Type B pancreatic cell (in vitro differentiated cells): ENCODE measurements at places on chromosomes 16 and 17. TPM values are rescaled to one million over a fixed set of nuclear protein-coding genes. Genes with fewer than 3 reads are reported as not detected.

The SEPTIN1 gene
- total RNA-seq = 1.4 and 2.3 TPM in 2 replicates

The NETO2 gene
- total RNA-seq = 33.6 and 50.3 TPM in 2 replicates

The TMEM98 gene
- total RNA-seq = 87.0 and 161 TPM in 2 replicates

The ESRP2 gene
- 65.6 and 150 TPM in 2 replicates for total RNA-seq

The KRTAP4-6 gene
- not detected in 2 replicates for total RNA-seq

DNA sequence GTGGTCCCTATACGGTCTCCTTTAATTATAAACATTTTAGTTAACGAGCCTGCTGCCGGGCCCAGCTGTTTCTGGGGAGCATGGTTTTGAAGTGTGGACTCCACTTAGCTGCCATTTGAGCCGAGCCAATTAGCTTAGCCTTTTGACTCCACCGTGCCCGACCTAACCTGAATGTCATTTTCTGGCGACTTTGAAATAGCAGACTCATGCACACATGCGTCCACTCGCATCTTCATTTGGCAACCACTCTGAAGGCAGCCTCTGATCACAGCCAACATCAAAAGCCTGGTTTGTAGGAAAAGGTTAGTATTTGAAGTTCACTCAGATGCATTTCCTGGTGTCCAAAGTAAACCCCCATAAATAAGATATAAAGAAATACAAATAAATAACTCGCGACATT is 16.8 kb downstream of the AXIN2 start:
- no peak for DNase-seq

DNA sequence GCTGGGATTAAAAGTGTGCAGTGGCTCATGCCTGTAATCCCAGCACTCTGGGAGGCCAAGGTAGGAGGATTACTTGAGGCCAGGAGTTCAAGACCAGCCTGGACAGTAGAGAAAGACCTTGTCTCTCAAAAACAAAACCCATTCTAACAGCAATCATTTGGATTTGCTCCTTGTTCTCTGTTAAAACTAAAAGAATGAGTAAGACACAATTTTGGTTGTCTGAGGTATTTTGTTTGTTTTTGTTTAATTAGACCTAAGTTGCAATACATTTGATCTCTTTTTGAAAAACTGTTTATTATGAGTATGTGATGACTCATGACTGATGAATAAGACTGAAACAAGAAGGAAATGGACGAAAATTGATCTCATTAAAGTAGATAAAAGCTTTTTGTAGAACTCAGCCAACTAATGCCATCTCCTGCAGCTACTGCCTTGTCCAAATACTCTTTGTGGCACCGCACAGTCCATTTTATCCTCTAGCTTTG is 29.0 kb downstream of the GLG1 start:
- no peak for DNase-seq

GRCh38 chr16:9123401-9123800 is 32.0 kb downstream of the HAPSTR1 start:
- DNase-seq = no peak

GRCh38 chr16:30539000-30539964 is 4.6 kb upstream of the ZNF747 start:
- no peak for DNase-seq

GRCh38 chr16:89847051-89847939 is 19.0 kb downstream of the SPIRE2 start:
- DNase-seq = no peak

DNA sequence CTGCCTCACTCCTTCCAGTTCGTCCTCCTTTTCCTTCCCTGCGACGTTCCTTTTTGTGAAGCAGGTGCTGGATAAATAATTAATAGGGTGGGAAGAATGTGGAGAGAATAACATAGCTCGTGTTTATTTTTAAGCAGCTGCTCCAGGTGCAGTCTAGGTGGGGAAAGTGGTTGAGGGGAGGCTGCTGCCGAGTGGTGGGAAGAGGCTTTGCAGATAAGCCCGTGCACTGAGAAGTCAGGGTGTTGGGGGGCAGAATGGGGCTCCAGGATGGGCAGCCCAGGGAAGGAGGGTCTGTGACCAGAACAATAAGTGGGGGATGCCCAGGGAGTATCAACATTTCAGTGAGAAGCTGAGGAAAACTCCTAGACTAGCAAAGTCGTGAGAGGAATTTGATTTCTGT is 300.5 kb downstream of the CPPED1 start:
- no peak for DNase-seq

DNA sequence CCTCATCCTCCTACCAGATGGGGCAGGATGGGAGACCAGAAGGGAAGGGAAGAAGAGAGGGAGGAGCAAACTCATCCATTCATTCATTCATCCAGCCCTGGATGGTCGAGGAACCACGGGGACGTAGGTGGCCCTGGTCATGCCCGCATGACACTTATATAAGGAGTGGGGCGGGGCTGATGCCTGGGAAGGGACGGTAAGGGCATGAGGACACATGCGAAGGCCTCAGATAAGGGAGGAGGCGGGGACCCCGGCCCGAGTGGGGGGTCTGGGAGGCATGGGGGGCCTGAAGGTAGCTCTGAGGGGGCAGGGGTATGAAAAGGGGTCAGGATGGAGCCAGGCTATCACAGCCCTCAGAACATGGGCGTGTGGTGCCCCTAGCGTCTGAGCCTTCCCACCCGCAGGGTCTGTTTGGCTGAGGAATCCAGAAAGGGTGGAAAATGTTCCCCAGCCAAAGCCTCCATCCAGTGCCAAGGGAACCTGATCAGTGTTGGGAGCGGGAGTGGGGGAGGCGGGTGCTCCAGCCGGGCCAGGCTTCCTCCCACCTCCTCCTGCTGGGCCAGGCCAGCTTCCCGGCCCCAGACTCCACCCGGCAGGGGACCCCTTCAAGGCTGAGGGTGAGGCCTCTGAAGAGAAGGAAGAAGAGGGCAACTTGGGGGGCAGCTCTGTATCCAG is 17.6 kb upstream of the CD79B start:
- no peak for DNase-seq

DNA sequence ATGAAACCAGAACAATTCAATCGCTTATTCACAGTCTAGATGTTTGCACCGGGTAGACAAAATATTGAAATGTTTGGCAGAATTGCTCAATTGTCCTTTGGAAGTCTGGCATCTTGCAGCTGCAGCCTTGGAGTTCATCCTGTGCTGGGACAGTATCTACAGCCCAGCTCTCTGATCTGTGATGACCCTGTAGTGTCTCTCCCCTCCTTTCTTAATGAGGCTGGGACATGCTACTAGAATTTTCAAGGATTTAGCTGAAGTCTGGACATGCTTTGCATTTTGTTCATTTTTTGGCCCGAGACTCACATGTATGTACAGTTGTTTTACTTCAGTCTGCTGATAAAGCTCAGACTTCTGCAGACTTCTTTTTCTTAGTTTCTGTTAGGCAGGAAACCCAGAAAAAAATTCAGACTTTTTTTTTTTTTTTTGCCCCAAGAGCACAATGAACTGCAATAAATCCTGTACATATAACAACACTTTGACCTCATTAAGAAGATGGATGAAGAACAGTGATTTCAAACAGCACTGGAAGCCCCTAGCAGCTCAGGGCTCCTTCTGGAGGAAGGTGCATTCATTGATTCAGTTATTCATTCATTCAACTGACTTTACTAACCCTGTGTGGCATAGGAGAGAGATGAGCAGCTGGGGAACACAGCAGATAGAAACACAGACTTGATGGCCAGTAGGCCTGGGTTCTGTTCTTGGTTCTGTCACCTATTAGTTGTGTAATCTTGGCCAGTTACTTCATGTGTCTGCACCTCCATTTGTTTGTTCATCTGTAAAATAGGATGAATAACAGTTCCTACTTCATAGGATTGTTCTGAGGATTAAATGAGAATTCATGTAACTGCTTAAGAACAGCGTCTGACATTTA is 210.0 kb downstream of the MAP2K4 start:
- DNase-seq = no peak

DNA sequence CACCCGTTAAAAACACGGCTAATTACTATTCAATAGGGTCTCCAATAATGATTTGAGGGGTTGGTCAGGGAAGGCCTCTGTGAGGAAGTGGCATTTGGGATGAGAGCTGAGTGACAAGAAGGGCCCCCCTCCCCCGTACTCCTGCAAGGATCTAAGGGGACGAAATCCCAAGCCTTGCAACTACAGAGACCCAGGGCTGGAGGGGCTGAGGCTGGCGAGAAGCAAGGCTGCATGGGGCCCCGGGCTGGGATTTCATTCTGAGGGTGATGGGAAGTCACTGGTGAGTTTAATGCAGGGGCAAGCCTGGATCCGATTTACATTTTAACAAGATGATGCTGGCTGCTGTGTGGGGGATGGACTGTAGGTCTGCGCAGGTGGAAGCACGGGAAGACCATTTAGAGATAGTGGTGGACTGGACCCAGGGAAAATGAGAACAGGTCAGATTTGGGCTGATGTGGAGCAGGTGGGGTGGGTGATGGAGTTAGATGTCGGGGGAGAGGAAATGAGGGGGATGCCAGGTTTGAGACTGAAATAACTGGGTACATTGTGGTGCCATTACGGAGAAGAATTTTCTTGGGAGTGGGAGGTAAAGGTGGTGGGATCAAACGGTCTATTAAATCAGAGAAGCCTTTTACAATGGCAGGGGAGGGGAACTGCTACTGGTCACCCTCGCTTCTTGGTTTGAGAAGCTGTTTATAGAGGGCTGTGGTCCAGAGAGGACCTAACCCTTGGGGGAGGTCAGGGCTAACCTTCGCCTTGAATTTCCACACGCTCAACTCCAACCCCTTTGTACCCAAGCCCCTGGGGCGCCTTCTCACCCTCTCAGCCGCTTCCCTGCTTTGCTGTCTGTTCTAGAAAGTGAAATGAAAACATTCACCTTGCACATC is 932 bp upstream of the MYBBP1A start:
- DNase-seq = no peak

DNA sequence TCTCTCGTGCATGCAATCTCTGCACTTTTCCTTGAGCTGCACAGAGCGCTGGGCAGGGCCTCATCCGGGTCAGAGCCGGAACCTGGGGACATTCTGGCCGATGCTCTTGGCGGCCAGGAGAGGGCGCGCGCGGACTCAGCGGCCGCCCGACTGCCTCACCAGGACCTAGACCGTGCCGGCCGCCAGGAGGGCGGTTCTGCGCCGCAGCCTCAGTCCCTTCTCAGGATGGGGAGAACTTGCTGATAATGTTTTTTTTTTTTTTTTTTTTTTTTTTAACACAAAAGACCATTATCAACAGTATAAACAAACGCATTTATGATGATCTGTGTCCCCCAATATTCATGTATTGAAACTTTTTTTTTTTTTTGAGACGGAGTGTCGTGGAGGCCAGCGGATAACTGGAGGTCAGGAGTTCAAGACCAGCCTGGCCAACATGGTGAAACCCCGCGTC is 8.1 kb upstream of the FLYWCH2 start:
- peak; percentile 82 for DNase-seq

DNA sequence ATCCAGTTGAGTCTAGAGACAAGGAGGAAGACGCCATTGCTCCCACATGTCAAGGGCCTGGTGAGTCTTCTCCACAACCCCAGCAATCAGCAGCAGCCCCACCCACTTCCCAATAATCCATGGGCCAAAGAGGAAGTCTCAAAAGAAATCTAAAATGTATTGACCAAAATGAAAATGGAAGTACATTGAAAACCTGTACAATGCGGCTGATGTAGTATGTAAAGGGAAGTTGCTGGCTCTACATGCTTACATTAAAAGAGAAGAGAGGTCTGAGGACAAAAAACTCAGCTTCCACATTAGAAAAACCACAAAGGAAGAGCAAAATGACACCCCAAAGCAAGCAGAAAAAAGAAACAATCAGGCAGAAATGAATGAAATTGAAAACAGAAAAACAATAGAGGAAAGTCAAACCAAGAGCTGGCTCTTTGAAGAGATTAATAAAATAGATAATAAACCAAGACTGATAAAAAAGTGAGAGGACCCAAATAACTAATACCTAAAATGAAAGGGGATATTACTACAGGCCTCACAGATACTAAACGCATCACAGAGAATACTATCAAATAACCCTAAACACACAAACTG is 100.6 kb upstream of the METRNL start:
- no peak for DNase-seq

GRCh38 chr17:56601591-56601990 is 8.1 kb downstream of the NOG start:
- no peak for DNase-seq

- DNase-seq = no peak
These were observed 8.7 kb upstream of the PYY start for GRCh38 chr17:43962479-43962878.

GRCh38 chr17:72456075-72456474 is 335.3 kb downstream of the SOX9 start:
- no peak for DNase-seq

DNA sequence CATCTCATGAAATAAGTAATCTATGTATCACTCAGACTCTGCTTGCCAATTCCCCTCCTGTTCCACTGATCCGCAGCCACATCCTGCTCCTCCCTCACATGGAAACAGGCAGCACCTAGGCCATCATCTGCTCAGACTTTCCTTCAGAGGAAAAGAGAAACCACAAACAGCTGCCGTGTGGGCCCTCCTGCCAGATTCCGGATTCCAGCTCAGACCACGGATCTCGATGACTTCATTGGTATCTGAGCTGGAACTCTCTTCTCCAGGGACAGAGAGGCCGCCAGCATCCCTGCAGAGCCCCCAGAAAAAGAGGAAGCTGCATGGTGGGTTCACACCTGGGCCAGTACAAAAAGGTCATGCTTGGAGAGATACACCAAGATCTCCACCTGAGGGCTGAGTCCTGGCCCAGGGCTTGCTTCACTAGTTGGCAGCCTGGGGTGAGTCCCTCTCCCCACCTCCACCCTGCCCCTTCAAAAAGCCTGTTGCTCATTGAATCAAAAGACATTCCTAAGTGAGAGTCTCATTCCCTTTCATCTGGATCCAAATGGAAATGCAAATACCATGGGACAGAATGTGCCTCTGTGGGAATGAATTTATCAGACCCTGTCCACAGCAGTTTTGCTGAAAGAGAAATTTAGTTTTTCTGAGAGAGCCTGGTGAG is 47.2 kb downstream of the HOXB1 start:
- no peak for DNase-seq

DNA sequence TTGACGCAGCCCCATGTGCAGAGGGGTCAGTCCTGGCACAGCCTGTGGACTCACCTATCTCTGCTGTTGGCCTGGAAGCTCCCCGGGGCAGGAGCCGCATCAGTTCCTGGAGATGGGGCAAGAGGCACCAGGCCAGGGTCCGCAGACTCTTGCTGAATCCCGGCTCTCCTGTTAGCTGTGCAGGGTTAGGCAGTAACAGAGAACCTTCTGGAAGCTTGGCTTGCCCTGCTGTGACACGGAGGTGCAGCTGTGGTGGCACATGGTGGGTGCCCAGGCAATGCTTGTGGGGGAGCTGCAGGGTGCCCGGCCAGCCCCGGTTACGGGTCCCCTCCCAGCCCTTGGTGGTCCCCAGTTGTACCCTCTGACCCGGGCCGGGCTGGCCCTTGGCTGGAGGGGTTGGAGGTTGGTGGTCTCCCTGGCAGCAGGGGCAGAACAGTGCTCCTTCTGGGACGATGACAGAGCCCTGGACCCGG is 26.0 kb upstream of the ZNF469 start:
- no peak for DNase-seq

- DNase-seq = no peak
These were observed 5.9 kb downstream of the ARSG start for GRCh38 chr17:68297195-68297594.
